ENCODE measurements at places on chromosomes 2 and 18.
A peak's percentile ranks its signal among the peaks of the same experiment; 100 is the strongest.

DNA sequence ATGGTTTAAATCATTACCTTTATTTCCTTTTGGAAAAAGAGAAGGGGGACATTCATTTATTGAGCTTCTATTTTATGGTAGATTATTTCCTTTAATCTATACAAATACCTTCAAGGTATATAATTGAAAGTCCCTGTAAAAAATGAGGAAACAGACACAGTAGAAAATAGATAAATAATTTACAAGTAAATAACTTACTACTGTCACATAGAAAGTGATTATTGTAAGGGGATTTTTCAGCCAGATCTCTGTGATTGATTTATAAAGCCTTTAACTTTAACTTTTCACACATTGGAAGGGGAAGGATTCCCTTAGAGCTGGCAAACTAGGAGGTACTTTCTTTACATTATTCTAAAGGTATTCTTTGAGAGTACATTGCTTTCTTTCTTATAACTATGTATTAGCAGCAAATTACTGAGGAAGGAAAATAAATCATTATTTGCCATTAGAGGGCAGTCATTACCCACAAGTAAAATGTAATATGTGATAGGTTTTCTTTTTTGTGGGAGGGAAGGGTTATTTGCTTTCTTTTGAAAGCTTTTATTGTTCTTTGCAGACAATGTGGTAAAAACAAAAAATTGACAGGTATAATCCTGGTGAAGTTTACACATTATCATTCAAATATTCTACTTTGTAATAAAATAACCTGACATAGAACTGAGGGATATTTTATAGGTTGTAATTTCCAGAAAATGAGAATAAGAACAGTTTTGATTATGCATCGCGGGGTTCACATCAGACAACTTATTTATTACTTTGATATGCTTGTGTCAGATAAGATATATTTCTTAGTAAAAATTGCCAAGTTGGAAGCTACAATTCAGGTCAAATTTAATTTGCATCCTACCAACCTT is 24.8 kb upstream of the RPE start:
- DNase-seq = no peak

DNA sequence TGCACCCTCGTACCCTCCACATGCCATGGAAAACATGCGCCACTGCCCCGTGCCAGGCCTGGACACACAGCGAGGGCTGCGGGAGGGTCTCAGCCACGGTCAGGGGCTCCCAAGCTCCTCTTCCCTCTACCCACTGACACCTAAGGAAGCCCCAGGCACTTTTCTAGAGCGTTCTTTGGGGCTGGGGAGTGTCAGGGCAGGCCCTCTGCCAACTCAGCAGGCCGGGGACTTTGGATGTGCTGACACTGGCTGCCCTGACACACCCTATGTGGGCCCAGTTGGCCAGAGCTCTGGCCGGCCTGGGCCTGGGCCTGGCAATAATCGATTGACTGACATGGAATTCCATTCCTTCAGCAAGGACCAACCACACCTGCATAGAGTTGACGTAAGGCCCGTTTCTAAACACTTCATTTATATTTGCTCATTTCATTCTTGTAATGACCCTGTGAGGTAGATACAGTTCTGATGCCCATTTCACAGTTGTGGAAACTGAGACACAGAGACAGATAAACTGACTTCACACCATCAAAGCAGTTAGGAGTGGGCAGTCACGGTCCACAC is 70.5 kb downstream of the ZFP36L2 start:
- no peak for DNase-seq

DNA sequence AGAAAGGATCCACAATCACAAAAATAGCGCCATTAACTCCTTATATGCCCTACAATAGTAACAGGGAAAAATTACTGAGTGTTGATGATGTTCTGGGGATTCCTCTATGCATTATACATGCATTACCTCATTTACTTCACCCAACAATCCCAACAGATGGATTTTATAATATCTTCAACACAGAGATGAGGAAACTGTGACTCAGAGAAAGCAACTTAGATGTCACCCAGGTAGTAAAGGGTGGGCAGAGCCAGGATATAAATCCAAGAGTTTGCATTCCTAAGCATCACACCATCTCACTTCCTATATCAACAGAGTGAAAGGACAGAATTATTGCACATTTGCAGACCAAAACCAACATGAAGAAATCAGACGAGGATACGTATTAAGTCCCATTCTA is 144.2 kb downstream of the TCF4 start:
- DNase-seq = no peak

DNA sequence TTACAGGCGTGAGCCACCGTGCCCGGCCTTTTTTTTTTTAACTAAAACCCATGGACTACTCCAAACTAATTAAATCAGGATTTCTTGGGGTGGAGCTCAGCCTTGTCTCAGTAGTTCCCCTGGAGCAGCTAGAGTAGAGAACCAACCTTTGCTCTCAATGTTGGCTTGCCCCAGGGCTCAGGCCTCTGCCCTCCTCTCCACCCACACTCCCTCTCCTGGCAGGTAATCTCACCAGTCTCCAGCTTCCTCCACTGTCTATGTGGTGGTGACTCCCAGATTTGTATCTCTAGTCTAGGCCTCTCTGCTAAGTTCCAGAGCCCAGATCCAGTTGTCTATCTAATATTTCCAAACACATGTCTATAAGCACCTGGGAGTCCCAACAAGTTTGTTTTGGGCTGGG is 9.6 kb upstream of the MTA3 start:
- no peak for DNase-seq

- no peak for DNase-seq
Observed at GRCh38 chr2:46485002-46485401, 5.6 kb downstream of the TMEM247 start.

DNA sequence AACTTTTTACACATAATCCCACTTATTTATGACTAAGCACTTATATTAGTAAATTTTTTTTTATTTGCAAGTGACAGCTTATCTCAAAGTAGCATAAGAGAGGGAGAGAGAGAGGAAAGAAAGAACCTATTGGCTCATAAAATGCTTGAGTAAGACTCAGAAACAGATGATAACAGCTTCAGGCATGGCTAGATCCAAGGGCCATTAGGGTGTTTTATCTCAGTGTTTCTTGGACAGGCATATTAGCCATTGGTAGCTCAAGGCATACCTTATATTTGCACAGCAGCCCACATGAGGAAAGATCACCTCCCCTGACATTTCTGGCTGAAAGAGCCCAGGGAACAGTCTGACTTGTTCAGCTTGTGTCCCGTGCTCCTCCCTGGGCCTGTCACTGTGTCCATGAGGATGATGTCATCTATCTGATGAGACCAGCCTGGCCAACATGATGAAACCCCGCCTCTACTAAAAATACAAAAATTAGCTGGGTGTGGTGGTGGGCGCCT is 64.4 kb downstream of the IL1R2 start:
- no peak for DNase-seq

- no peak for DNase-seq
Observed at GRCh38 chr2:143514413-143514812, 385.2 kb downstream of the ARHGAP15 start.

- no peak for DNase-seq
Observed at GRCh38 chr2:42089340-42089925, 41.6 kb downstream of the PKDCC start.

- no peak for DNase-seq
Observed at GRCh38 chr2:195658541-195658890, 1.5 kb downstream of the SLC39A10 start.

- DNase-seq = no peak
Observed at GRCh38 chr2:122660786-122661634, 905.6 kb downstream of the TSN start.

DNA sequence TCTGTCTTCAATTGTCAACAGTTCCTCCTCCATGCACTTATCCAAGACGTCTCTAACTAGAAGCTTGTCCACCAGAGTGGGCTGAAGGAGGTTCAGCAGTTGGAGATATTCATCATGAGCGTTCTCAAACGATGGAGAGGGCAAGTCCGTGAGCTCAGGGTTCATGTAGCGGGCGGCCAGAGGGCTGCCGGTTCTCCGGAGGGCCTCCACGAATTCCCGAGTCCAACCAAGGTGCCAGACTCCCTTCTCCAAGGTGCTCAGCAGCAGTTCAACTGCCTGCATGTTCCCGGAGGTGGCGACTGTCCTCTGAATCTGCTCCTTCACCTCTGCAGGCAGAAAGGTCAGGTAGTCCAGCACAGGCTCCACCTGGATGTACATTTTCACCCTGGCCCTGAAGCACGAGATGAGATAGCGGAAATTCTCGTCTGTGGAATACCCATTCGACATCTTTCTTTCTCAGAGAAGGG is 590 bp downstream of the IFIH1 start:
- DNase-seq = peak; percentile 29

- no peak for DNase-seq
Observed at GRCh38 chr18:811182-811891, 705 bp downstream of the YES1 start.

GRCh38 chr2:232315049-232315922 is 63.3 kb upstream of the ALPP start:
- no peak for DNase-seq
